ENCODE measurements at places on chromosomes 7 and 10.

DNA sequence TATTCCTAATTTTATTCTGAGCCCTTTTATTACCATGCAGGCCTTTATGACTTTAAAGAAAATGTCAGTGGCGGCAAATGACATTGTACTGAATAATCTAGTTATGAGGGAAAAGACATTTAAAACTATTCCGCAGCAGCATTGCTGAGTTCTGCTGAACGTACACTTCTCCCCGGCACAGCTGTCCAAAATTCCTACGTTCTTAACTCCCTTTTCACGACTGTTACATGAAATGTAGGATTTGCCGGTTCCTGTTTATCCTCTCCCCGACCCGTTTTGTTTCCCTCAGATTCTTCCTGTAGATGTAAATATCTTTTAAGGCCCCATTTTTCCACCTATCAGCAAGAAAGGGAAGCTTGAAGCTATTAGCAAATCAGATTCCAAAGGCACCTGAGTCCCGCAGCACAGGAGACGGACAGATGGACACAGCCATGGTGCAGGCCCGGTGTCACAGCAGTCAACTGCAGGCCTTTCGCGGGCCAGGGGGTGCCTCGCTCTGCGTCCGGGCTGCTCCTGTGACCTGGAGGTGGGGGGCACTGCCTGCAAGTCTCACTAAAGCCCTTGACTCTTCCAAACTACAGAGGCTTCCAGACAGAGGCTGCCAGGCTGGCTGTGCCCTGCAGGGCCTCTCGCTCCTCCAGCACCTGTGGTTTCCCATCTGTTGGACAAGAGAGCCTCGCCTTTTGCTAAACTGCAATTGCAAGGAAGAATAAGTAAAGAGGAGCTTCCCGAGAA is 485.0 kb upstream of the MGMT start:
- no peak for DNase-seq

GRCh38 chr7:105098863-105099515 is 85.0 kb downstream of the KMT2E start:
- DNase-seq, result no peak

GRCh38 chr7:17685141-17685540 is 255.2 kb downstream of the SNX13 start:
- DNase-seq, result no peak

- DNase-seq, result no peak
These were observed 101.5 kb upstream of the TAS2R16 start for GRCh38 chr7:123096976-123097375.

Data from stimulated activated CD4-positive, alpha-beta T cell treated with anti-CD3 and anti-CD28 coated beads, Interleukin-1b, Interleukin-23, amount 100 ng/mL, for 48 hours (primary cell).